ENCODE measurements at places on chromosomes 6 and 20. TPM values are rescaled to one million over a fixed set of nuclear protein-coding genes. Genes with fewer than 3 reads are reported as not detected.

The CFAP61 gene
- polyA plus RNA-seq, result 0.15 TPM

The CLPSL1 gene
- polyA plus RNA-seq, result not detected

The PHACTR2 gene
- polyA plus RNA-seq, result 20.9 TPM

The SDHAF4 gene
- 3.6 TPM for polyA plus RNA-seq

The LY6G5C gene
- polyA plus RNA-seq, result 0.95 TPM

GRCh38 chr6:159061805-159062563, 17.2 kb upstream of the TAGAP start:
- DNase-seq, result no peak
- H3K27me3 ChIP-seq, result peaks cover 13% of the 10 kb centered on the region
- H3K4me3 ChIP-seq, result no peak overlapping the region
- no peaks in the 10 kb centered on the region for H3K4me1 ChIP-seq
- H3K27ac ChIP-seq, result no peak overlapping the region

DNA sequence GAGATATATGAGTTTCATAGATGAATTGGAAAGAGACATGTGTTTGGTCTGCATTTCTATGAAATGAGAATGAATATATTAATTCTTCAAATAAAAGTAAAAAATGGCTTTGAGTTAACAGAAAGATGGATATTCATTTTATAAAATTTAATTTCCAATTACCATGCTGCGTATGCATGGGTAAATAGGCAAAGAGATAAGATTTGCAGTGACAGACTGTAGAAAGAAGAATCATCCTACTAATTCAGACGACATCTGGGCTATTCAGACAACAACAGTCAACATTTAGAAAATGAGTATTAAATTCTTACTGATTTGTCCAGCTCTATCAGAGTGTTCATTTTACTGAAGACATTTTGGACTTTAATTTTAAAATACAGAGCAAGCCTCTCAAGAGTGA, 602.2 kb upstream of the NRSN1 start:
- H3K36me3 ChIP-seq, result no peaks in the 10 kb centered on the region
- no peaks in the 10 kb centered on the region for H3K4me1 ChIP-seq
- no peak overlapping the region for H3K4me3 ChIP-seq
- no peaks in the 10 kb centered on the region for H3K27me3 ChIP-seq
- no peak for DNase-seq

GRCh38 chr6:107244082-107244741, 128.9 kb upstream of the BEND3 start:
- H3K36me3 ChIP-seq, result no peaks in the 10 kb centered on the region
- no peak overlapping the region for H3K4me3 ChIP-seq
- DNase-seq, result no peak
- peaks cover 21% of the 10 kb centered on the region for H3K4me1 ChIP-seq
- no peaks in the 10 kb centered on the region for H3K27me3 ChIP-seq
- H3K27ac ChIP-seq, result no peak overlapping the region

DNA sequence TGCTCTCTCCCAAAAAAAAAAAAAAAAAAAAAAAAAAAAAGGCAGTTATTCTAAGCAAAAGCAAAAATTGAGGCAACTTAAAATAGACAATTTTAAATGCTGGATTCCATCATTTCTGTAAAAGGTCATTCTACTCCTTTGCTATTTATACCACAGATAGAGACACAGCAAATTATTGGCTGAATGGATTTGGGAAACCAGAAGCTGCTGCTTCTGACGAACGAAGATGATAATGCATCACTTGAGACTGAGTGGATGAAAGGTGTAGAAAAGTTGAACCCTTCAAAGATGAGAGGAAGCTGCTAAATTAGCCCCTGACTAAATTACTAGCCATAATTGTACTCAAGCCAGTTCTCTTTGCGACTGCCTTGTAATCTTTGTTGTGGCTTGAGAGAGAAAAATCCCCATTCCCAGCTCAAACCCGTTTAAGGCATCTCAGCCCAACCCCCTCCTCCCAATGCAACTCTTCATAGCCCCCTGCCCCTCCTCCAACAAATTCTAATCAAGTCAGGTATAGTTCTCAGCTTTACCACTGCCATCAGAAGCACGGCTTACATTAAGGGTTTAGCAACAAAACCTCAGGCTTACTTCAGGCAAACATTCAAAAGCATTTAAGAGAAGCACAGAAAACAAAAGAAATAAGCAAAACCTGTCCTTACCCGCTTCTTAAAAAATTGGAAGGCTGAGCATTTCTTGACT, 1.0 kb downstream of the SGK1 start:
- H3K27me3 ChIP-seq, result no peaks in the 10 kb centered on the region
- H3K36me3 ChIP-seq, result no peaks in the 10 kb centered on the region
- H3K4me1 ChIP-seq, result peaks cover 5% of the 10 kb centered on the region
- H3K4me3 ChIP-seq, result peak overlapping the region; percentile 79
- DNase-seq, result no peak

DNA sequence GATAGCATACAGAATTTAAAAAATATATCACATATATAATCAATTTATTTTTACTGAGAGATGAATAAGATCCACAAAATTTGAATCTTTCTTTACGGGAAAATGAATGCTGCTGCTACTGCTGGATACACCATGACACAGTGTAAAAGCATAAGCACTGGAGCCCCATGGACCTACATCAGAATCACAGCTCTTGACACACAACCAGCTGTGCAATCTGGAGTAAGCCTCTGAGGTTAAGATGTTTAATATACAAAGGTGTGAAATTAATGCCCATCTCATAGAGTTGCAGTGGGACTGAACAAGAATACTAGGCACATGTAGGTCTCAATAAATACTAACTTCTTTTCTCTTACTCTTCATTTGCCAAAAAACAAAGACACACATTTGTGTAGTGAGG, 48.1 kb downstream of the MAN1A1 start:
- H3K27ac ChIP-seq, result no peak overlapping the region
- no peaks in the 10 kb centered on the region for H3K36me3 ChIP-seq
- no peak overlapping the region for H3K4me3 ChIP-seq
- no peaks in the 10 kb centered on the region for H3K4me1 ChIP-seq
- no peaks in the 10 kb centered on the region for H3K27me3 ChIP-seq

GRCh38 chr20:16599257-16599656, 26.0 kb upstream of the KIF16B start:
- no peaks in the 10 kb centered on the region for H3K36me3 ChIP-seq
- DNase-seq, result no peak

- no peaks in the 10 kb centered on the region for H3K27me3 ChIP-seq
- peak; percentile 90 for DNase-seq
- H3K36me3 ChIP-seq, result no peaks in the 10 kb centered on the region
- peak overlapping the region; percentile 99 for H3K27ac ChIP-seq
- peaks cover 56% of the 10 kb centered on the region for H3K4me1 ChIP-seq
- peak overlapping the region; percentile 45 for H3K4me3 ChIP-seq
Observed at GRCh38 chr6:137764464-137764863, 102.6 kb upstream of the TNFAIP3 start.

- no peaks in the 10 kb centered on the region for H3K4me1 ChIP-seq
- H3K4me3 ChIP-seq, result no peak overlapping the region
- no peak overlapping the region for H3K27ac ChIP-seq
- no peaks in the 10 kb centered on the region for H3K36me3 ChIP-seq
- no peak for DNase-seq
Observed at GRCh38 chr20:22526512-22527012, 57.8 kb downstream of the FOXA2 start.

Measured in keratinocyte (primary cell).